ENCODE measurements at places on chromosomes 5 and 9.

- no peak for DNase-seq
These were observed 332.4 kb downstream of the NTRK2 start for GRCh38 chr9:85001925-85002324.

- no peak for DNase-seq
These were observed 1.2 kb downstream of the RNF224 start for GRCh38 chr9:137228506-137228967.

DNA sequence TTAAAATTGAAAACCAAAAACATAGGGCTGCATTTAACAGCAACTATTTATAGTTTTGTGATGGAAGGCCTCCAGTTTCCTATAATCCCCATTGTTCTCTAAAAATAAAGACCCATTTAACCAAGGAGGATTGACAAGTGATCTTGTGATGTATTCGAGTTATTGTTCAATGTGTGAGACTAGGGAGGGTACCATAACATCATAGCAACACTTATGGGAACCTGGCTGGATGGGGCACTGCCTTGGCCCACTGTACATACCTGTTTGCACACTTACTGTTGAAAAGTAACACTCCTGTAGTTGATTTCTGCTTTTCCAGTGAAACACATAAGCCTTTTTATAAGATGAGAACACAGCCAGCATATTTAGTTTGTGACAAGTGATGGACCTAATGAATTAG lies 32.3 kb downstream of the MACIR start:
- DNase-seq, result no peak

GRCh38 chr5:179812135-179812825 lies 5.6 kb upstream of the MGAT4B start:
- no peak for DNase-seq
